ENCODE measurements at places on chromosomes 3 and 15.

DNA sequence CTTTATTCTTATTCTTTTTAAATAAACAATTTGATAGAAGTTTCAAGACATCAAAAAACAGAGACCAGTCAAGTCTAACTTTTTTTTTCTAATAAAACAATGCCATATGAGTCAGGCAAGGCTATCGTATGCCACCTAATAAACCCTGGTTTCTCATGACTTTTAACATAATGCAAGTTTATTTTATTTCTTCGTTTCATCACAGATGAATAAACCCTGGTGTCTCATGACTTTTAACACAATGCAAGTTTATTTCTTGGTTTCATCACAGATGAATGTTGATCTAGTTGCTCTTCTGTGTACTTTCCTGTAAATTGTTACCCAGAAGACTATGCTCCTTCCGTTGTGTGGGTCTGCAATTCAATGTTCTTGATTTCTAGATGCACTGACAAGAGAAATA, 905.4 kb downstream of the ROBO2 start:
- DNase-seq = no peak

GRCh38 chr3:57696801-57697321, 4.0 kb upstream of the DENND6A start:
- peak; percentile 69 for DNase-seq

DNA sequence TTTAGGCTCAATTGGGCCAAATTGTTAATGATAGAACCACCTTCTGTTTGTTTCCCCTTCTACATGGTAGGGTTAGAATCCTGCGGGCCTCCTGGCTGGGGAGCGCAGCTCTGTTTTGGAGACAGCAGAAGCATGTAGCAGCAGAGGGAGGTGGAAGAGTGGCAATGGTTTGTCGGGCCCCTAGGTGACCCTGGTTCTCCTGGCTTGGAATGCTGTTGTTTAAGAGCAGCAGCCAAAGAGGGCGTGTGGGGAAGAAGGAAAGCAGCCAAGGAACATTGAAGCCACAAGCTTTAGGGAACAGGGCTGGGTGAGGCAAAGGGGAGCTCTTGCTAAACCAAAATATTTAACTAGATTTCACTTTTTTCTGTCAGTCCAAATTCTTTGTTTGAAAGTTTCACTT, 213.7 kb upstream of the NR2E3 start:
- DNase-seq = no peak

GRCh38 chr15:47266566-47266965, 450.7 kb upstream of the SEMA6D start:
- DNase-seq = no peak

GRCh38 chr3:119810018-119810435, 28.1 kb downstream of the NR1I2 start:
- peak; percentile 56 for DNase-seq

DNA sequence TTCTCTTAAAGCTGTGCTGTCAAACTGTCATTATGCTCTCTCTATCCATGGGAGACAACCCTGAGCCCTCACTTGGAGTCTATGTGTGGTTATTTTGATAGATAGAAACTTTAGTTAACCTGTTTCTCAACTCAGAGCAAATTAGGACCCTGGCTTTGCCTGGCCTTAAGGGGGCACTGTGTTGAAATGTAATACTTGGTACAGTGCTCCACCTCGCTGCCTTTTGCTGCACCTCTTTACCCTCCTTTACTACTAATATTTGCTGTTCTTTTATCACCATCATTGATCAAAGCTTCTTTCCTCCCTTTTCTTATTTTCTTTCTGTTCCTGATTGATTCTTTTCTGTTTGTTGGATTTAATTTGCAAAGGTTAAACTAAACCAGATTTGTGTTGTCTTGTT, 34.3 kb downstream of the STT3B start:
- no peak for DNase-seq

GRCh38 chr15:72168808-72169190, 28.8 kb downstream of the GRAMD2A start:
- DNase-seq = no peak

Data from MV-4-11 (cell line).